IPS DF 19.7 (cell line): ENCODE measurements at places on chromosomes 3 and 15.

DNA sequence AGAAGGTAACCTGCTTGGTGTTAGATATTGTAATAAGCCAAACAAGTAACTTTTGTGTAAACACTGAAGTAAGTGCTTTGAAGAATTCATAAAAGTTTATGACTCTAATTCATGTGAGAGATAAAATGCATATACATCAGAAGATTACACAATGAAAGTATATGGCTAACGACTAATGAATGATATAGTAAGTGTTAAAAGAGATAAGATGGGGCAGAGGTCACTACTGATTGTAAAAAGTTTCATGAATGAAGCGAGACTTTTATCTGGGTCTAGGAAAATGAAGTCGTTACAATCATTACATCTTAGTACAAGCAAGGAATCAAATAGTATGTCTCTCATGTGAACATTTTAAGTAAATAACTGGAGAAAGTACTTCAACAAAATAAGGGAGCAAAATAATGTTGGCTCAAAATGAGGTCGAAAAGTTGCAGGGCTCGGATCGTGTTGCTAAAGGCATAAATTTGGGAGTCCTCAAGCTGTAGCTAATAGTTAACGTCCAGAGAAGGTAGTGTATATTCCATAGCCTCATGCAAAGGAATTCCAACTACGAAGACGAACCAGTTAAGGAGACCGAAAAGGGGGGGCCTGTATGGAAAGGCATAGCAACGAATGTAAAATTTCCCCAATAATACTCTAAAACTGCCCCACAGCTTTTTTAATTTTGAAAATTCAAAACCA lies 984 bp upstream of the DUT start:
- DNase-seq, result no peak

DNA sequence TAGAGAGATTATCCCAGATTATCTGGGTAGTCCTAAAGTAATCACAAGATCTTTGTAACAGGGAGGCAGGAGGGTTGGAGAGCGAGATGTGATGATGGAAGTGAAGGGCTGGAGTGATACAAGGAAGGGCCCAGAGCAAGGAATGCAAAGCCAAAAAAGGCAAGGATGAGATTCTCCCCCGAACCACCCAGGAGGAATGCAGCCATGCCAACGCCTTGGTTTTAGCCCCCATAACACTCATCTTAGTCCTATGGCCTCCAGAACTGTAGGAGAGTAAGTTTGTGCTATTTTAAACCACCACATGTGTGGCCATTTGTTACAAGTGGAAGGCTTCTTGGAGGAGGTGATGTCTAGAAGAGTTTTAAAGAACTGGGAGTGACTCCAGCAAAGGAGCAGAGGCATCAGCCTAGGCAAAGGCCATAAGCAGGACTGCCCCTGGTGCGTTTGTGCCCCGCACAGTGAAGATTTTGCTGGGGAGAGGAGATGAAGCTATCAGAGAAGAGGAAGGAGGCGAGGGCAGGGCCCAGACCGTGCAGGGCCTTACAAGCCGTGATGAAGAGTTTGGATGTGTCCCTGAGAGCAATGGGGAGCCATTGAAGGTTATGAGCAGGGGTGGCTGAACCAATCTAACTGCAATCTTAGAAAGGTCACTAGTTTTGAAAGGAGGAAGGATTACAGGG lies 25.3 kb upstream of the CORO2B start:
- DNase-seq, result no peak

GRCh38 chr3:95029644-95030043 lies 966.8 kb downstream of the NSUN3 start:
- DNase-seq, result no peak

GRCh38 chr3:129745253-129745652 lies 138.8 kb upstream of the PLXND1 start:
- no peak for DNase-seq

DNA sequence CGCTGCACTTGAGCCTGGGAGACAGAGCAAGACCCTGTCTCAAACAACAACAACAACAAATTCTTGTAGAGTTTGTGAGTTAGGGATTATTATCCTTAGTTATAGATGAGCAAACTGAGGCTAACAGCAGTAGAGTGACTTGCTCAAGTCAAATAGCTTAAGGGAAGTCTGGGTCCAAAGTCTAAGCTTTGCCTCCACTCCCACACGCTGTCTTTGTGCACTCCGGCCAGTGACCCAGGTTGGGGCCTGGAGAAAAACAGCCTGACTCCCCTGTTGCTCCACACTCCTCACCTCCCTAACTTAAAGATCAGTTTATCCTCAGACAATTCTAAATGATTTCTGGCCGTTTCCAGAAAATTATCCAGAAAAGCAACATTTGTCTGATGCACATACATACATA lies 9.2 kb upstream of the SIN3A start:
- no peak for DNase-seq

- no peak for DNase-seq
Observed at GRCh38 chr15:77037388-77038209, 33.3 kb downstream of the TSPAN3 start.

- no peak for DNase-seq
Observed at GRCh38 chr3:141335531-141336061, 32.7 kb upstream of the ZBTB38 start.

- no peak for DNase-seq
Observed at GRCh38 chr3:151992326-151993041, 119.0 kb downstream of the SUCNR1 start.

DNA sequence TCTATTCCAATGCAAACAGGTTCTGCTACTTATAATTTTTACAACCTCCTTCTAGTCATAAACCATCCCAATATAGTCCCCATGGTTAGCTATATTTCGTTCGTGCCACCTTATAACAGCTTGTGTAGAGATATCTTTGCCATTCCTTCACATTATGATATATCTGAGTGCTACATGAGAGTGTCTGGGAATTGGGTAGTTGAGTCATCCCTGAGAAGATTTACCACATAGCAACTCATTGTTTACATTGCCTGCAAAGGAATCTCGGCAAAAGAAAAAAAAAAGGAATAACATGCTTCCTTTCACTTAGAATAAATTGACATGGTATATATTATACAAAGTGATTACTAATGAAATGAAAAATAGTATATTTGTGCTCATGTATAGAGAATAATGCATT lies 86.0 kb upstream of the VGLL3 start:
- DNase-seq, result no peak

- DNase-seq, result no peak
Observed at GRCh38 chr3:172846706-172847105, 96.2 kb downstream of the ECT2 start.

DNA sequence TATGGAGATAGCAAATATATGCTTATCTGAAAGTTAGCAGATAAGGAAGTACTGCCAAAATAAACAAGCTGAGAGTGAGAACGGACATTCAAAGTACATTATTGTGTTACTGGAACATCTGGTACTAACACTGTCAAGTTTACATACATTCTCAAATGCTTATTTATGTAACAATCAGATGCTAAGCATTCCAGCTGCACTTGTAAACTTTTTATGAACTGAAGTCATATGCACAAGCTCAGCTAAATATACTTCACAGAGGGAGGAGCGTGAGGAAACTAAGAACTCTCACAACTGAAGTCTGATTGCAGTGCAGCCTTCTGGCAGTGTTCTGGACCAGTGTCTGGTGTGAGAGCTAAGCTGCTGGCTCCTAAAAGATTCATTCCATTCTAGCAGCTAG lies 223.7 kb upstream of the NANOGP8 start:
- no peak for DNase-seq

- no peak for DNase-seq
Observed at GRCh38 chr3:101941318-101942040, 92.2 kb downstream of the NFKBIZ start.

DNA sequence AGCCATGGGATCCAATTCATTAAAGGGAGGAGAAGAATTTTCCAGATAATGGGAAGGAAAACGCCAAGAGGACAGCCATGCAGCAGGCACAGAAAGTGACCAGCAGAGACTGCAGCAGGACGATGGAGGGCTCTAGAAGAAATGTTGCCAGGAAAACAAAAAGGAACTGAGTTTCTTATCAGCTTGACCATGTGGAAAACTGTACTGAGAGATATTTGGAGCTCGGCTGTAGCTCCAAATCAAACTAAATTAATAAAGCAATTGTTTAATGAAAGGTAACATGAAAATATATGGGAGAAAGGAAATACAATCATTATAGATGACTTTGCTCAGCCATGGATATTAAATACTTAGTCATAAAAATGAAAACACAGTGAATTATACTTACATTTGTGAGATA lies 63.7 kb downstream of the SSR3 start:
- DNase-seq, result no peak

GRCh38 chr15:57528940-57529565 lies 62.7 kb upstream of the MYZAP start:
- DNase-seq, result no peak

GRCh38 chr3:172323894-172324610 lies 124.2 kb downstream of the GHSR start:
- DNase-seq, result no peak

DNA sequence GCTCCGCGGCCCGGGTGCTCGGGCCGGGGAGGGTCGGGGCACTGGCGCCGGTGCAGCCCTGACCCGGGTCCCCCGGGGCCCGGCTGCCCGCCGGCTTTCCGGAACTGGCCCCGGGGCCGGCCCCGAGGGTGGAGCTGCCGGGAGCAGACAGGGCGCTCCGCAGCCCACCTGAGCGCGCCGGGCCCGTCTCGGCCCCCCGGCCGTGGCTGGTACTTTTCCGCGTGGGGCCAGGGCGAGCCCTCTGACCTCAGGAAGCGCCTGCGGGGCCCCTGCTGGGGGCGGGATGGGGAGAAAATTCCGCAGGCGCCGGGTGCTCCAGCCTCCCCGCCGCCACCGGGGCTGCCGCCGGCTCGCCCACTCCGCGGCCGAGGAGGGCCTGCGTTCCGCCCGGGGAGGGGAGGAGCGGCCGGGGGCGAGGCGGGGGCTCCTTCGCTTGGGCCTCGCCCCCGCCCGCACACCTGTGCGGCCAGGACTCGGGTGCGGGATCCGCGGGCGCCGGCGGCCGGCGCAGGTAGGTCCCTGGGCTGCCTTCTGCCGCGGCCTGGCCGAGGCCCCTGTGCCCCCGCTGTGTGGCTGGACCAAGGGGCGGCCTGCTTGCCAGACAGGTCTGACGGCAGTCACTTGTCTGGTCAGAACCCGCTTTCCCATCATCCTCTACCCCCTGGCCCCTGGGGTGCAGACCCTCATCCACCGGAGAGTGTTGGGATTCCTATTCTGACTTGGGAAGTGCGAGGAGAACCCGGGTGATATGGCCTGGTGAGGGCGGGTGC lies 3.5 kb downstream of the FURIN start:
- no peak for DNase-seq

DNA sequence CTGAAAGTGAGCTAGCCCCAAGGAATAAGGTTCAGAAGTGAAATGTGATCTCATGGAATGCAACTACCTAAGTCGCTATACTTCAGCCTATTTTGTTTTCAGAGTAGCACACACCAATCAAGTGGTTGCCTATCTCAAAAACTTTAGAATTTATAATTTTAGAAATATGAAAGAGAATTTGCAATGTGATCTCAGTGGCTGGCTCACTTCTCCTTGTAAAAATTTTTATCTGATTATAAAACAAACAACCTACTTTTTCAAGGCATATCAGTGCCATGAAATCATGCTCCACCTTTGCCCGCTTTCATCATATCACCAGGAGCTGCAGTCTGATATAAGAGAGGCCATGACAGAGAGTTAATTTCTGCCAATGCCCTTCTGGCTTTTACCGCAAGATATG lies 47.3 kb downstream of the CLDN11 start:
- DNase-seq, result no peak

DNA sequence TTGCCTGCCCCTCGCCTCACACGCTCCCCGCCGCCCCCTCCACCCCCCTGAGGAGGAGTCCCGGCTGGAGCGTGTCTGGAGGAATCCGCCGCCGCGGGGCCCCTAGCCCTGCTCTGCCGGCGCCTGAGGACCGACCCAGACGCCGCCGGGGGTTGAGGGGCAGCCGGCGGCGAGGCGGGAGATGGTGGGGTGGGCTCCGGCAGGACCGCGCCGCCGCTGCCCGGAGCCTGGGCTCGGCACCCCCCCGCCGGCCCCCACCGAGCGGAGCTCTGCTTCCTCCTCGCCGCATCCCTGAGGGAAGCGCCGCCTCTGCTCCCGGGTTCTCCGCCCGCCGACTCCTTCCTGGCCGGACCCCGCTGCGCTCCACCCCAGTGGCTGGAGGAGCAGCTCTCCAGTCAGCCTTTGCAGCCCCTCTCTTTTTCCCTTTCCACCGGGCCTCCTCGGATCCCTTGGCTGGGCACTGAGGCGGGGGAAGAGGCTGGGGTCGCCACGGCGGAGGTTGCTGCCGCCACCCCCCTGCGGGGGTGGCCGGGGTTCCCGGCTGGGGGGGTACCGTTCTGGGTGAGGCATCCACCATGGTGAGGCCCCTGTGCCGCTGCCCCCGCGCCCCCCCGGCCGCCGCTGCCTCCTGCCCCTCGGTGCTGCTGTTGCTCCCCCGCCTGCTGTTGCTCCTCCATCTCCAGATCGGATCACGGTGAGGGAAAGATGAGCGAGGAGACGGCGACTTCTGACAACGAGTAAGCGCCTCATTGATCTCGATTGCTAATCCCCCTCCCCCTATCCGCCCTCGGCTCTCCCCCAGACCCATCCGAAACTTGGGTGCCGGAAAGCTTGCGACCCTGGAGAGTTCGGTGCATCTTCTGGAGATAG lies at the start of gene SPRED1:
Gene SPRED1, plus strand, starts transcription at position 356 of the 870 bp plus-strand sequence. Its CDS starts 350 bp downstream, at position 706.
- no peak for DNase-seq

- no peak for DNase-seq
Observed at GRCh38 chr3:70989174-70989573, 594.4 kb downstream of the FOXP1 start.

DNA sequence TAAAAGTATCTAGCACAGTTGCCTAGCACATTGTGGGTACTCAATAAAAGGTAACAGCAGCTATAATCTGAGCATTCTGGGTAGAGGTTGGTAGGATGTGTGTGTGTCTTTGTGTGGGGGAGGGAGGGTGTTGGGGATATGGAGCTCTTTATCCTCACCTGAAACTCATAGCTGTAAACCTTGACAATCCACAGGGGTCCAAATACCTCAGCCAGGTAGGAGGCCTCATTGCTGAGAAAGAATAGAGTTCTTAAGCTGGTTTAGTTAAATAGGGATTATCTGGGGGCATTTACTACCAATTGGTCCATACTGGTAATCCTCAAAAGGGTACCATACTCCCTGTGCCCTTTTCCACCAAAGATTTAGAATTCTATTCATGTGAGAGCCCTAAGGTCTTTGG lies 3.9 kb downstream of the SERF2 start:
- no peak for DNase-seq

- DNase-seq, result no peak
Observed at GRCh38 chr15:41983221-41983620, 10.9 kb upstream of the EHD4 start.
